ENCODE measurements at places on chromosomes 7 and 10.

DNA sequence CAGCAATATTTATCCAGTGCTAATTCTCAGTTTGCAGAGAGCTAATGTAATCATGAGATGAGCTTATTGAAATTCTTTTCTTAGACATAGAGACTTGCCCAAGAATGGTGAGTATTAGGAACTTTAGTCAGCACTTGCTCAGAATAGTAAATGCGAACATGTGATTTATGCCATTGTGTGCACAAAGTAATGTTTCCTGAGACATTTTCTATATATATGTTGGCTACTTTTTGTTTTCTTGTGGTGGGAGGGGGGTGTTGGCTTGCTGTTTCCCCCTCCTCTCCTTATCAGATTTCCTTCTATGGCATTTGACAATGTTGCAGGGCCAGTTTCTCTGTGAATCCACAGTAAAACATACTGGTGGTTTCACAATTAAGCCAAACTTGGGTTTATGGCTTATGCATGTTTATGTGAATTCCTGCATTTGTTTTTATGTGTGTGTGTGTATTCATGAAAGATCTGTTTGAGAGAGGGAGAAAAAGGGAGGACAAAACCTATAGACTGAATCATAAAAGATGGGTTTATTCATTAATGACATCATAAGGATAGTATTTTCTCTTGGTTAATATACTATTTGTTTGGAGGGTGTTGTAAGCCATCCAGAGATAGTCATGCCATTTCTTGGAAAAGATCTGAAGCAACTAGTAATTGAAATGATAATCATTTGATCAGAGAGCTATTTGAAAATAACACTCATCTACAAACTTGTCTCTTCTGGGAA lies 36.3 kb downstream of the ARID5B start:
- DNase-seq: peak; percentile 10

- DNase-seq: peak; percentile 24
Observed at GRCh38 chr10:74238031-74238431, 87.0 kb downstream of the ADK start.

DNA sequence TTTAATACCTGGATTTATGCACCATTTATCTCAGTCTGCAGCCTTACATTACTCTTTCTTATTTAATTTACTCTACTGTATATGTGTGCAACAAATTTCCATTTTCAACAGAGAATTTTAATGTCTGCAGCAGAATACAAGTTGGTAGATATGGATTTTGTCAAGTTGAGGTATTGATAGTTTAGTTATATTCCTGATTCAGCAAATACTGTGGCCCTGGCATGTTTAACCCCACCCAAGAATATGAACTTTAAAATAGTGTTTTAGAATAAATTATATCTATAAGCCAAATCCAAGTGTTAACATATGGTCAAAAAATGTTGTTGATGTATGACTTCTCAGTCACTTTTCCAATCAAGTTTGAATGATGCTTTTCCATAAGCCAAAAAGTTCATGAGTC lies 378.4 kb upstream of the NRG3 start:
- DNase-seq: no peak

DNA sequence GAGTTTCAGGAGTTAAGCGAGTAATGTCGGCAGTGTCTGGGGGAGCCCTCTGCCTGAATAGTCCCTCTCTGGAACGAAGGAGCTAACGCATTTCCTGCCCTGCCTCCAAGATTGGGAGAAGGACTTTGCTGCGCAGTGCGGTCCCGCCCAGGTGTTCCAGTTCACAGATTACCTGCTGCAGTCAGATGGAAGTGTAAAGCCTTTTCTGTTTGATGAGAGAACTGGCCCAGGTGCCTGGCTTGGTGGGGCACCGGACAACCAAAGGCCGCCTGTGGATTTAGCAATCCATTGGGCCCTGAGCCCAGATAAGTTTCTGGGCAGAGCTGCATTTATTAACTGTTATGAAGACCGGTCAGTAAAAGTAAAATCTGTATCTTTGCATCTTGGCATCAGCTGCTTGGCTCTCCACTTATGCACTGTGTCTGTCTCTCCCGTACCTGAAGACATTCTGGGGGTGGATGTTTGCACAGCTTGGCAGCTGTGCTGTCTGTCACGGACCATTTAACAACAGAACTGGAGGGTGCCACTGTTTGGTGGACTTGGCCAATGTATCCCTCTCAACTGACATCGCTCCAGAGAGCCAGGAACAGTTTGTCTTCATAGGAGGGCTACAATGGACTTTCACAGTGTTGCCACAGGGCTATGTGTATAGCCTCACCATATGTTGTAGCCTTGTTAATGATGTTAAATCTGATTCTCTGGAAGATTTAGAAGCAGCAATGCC lies 654.7 kb upstream of the ZWINT start:
- no peak for DNase-seq

- DNase-seq: peak; percentile 71
Observed at GRCh38 chr10:23540401-23541030, 101.6 kb downstream of the OTUD1 start.
